NK-92 treated with Interleukin-12 subunit alpha and Interleukin-12 subunit beta, amount 100 ng/mL, for 24 hours (cell line): ENCODE measurements at places on chromosomes 4 and X.

DNA sequence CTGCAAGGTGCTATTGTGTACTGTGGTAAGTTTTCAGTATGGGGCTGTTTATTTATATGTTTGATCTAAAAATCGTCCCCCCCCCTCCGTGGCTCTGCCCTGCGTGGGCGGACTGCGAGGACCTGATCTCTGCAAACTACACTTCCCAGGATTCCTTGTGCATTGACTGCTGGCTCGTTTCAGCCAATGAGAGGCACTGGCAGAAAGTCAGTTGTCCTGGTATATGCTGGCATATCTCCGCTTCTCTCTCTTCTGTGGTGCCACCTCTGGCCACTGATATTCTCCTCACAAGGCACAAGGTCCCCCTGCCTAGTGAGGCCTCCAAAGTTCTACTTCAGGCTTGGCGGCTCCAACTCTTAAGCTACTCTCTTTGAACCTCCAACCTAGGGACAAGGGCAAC, 168.8 kb upstream of the ZFP42 start:
- DNase-seq = no peak

DNA sequence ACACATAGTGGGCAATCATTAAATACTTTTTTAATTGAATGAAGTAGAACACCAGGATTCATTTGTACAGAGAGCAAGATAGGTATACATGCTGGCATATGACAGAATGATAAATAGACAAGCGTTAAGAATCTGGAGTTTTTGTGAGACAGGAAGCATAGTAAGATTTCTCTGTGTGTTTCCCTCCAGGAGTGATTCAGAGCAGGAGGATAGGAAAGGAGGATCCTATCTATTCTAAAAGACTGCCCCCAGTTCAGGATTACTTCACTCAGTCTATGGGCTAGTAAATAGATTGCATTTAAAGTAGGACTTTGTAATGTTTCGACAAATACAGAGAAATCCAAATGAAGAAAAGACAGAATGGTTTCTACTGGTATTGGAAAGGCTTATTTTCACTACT, 423.7 kb downstream of the PDGFC start:
- DNase-seq = no peak

DNA sequence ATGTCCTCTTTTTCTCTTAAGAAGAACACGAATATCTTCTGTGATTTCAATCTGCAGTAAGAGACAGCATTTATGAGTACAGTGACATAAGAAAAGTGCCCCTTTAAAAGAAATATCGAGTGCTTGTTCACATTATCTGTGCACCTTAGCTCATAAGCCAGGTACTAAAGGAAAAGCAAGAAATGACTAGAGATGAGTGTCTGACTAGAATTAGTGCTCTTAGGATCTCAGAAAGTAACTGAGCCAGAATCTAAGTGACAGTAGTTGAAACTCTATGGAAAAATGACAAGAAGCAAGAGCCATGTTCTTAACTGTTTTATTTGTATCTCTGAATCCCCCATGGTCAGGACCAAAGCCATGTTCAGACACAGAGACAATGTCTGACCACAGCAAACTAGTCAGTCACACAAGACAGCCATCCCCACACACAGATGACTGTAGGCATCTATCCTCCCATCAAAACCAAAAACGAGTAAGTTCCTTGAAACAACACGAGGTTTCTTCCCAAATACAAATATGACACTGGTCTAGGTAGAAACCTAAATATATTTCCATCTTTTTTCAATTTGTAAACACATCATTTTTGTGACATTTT, 36.8 kb downstream of the ACSL4 start:
- DNase-seq = no peak

DNA sequence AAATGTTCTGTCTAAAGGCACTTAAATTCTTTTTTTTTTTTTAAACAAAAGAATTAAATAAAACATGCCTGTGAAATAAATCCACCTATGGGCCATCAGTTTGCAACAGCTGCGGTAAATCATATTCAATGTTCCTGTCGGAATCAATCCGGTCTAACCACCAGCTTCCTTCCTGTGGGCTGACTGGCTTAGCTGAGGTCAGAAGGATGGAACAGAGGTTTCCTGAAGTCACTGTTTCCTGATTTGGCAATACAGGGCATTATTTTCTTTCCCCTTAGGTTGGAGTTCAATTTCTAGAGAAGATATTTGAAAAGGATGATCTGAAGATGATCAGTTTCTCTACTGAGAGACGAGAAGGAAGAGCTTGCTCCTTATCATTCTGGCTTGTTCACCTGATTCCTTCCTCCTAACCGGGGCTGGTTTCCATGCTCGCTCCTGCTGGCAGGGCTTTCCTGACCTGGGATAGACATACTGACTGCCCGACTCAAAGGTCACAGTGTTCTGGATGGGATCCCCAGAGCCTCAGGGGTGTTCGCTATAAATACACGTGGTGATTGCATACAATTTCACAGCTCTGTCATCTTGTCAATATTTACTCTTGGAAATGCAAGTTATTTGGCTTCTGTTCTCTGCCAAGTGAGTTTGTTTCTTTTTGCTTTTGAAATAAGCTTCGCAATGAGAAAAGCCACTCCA, 21.7 kb downstream of the PDLIM3 start:
- DNase-seq = no peak

DNA sequence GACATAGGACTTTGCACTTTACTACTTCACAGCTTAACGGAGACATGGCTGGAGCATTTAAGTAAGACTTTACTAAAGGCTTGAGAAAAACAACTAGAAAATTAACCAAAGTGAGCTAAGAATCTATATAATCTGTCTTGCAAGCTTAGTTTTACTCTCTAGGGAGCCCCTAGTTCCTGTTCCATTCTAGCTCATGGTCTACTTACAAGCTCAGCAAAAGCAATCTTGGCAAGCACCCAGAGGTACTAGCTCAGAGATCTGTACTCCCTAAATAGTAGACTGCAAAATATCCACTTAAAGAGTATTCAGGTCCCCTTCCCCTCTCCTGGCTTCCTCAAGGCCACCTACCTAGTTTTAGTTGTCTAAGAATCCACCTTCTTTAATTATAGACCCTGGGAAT, 469.0 kb downstream of the IDS start:
- no peak for DNase-seq

DNA sequence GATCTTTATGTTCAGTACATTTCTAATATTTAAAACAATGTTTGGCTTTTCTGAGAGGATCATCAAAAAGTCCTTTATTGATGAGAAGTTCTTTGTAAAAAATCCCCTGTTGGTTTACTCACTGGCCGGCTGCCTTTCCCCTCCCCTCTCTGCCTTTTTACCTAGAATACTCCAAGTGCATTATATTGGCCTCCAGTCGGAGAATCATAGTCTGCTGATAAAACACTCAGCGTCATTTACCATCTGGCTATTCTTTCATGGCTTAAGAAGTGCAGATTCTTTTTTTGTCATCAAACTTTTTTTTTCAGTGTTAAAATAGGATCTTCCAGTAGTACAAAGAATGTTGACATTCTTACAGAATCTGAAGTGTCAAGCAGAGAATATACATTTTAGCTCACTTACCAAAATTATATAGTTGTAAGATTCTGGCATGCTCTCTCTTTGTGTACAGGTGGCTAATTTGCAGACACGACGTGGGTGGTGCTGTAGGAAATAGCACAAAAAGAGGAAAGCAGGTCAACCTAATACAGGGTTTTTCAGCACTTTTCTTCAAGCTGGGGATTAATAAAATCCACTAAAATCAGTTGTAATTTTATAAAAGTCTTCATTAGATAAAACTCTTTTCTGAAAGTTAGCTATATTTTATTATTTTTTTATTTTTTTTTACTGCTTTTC, 731.8 kb downstream of the KCTD8 start:
- DNase-seq = no peak

GRCh38 chr4:130825284-130825683, 1729.3 kb downstream of the C4orf33 start:
- no peak for DNase-seq

DNA sequence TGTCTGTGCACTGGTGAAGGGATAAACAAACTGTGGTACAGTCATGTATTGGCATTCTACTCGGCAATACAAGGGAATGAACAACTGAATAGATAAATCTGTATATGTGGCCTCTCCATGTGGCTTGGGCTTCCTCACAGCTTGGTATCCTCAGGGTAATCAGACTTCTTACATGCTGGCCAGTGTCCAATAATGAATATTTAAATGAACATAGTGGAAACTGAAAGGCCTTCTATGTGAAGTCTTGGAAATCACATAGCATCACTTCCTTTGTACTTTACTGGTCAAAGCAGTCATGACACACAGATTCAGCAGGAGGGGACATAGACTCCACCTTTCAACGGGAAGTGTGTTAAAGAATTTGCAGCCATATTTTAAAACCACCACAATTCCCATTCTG, 33.4 kb upstream of the GPR101 start:
- DNase-seq = no peak

DNA sequence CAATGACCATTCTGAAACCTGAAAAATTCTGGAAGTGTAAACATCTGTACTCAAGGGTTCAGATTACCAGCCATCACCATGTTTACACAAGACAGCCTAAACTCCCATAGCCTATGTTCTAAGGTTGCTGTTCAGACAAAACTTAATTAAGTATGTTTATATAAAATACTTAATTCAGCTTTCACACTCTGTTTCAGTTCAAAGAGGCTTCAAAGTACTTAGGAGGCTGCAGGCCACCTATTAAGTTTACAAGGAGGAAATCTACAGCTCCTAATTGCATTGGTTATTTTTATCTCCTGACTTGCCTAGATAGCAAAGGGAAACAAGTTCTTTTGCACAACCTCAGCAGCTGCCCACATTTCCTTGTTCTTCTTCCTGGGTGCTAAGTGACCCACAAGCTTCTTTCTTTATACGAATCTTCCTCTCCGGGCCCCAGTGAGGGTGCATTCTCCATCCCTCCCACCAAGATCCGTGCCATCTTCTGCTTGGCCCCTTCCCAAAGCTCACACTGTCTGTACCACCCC, 2.0 kb downstream of the GAK start:
- no peak for DNase-seq

GRCh38 chr4:36133658-36134057, 110.7 kb downstream of the ARAP2 start:
- DNase-seq = no peak

- DNase-seq = no peak
Observed at GRCh38 chr4:24933684-24934275, 20.9 kb upstream of the CCDC149 start.

GRCh38 chrX:111581086-111581485, 69.6 kb downstream of the SERTM2 start:
- no peak for DNase-seq

- DNase-seq = peak; percentile 16
Observed at GRCh38 chrX:119871245-119871598, 311 bp downstream of the RNF113A start.

DNA sequence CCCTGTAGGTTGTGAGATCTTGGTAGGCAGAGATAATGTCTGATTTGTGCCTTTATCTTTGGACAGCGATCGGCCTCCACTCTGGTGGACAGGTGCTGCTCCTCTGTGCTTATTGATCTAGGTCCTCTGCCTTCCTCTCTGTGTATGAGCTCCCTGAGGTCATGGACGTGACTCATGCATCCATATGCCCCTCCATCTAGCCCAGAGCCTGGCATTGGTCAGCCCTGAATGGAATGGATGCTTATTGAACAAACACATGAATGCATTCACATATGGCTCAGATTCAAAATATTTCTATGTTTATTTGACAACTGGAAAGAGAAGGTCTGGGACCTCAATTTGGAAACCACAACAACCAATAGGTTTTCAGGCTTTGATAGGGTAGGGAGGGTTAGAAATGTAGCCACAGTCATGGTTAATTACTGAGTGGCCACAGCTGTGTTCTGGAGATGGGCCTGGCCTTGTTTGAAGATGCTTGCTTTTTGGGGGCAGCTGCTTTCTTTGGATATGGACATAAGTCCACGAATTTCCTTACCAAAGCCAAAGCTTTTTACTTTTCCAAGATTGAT, 76.2 kb downstream of the SEL1L3 start:
- no peak for DNase-seq

GRCh38 chr4:15868826-15869413, 69.6 kb downstream of the FGFBP1 start:
- DNase-seq = no peak

- DNase-seq = no peak
Observed at GRCh38 chr4:80077639-80078038, 4.6 kb upstream of the ANTXR2 start.

- DNase-seq = no peak
Observed at GRCh38 chrX:115311601-115312001, 22.1 kb downstream of the LUZP4 start.

- no peak for DNase-seq
Observed at GRCh38 chrX:118872102-118872566, 48.5 kb downstream of the ZCCHC12 start.

GRCh38 chr4:39053983-39054382, 8.0 kb upstream of the KLHL5 start:
- DNase-seq = no peak

DNA sequence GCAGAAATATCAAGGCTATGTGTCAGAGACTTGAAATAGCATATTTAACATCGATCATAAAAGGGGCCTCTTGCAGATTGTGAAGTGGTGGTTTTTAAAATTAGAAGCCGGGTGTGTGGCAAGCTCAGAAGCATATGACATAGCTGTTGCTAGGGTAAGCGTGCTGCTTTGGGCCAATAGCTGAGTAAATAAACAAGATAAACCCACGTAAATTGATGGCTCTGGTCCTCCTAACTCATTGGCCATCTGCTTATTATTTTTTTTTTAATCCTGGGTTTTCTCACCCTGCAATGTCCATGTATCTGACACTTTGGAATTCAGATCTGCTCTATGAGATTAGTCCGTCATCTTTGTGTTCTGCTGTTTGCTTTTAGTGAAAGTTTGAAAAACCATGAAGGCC, 32.6 kb upstream of the STOX2 start:
- DNase-seq = no peak

GRCh38 chr4:119587796-119588195, 40.8 kb downstream of the PDE5A start:
- DNase-seq = no peak

- no peak for DNase-seq
Observed at GRCh38 chr4:142427456-142427855, 418.6 kb downstream of the INPP4B start.

GRCh38 chr4:88158489-88159228, at the start of gene ABCG2:
TSS of gene ABCG2 (minus strand) at chr4:88158639. CDS start at chr4:88139995, 18,644 bp downstream.
- DNase-seq = no peak

GRCh38 chr4:130659320-130659719, 1563.4 kb downstream of the C4orf33 start:
- DNase-seq = no peak

- DNase-seq = no peak
Observed at GRCh38 chr4:142112451-142112850, 476.1 kb downstream of the IL15 start.

DNA sequence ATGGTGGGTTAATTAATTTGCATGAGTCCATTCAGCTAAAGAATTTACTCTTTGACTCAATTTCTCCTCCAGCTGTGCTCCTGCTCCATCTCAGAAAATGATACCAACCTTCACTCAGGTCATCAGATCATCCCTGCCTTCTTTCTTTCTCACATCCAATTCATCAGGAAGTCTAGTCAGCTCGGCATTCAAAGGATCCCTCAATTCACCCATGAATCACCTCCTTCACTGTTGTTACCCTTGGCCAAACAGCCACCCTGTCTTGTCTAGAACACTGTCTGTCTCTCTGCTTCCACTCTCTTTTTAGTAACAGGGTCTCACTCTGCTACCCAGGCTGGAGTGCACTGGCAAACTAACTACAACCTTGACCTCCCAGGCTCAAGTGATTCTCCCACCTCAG, 337.4 kb upstream of the SFRP2 start:
- no peak for DNase-seq

- no peak for DNase-seq
Observed at GRCh38 chrX:148878371-148878770, 378.0 kb downstream of the AFF2 start.

- DNase-seq = no peak
Observed at GRCh38 chrX:14738643-14739042, 134.2 kb downstream of the FANCB start.

GRCh38 chrX:114451397-114451796, 132.5 kb upstream of the HTR2C start:
- no peak for DNase-seq
